NCI-H82 (cell line): ENCODE measurements at places on chromosomes 4 and X.

GRCh38 chr4:19879330-19879729, 372.4 kb upstream of the SLIT2 start:
- DNase-seq = no peak

DNA sequence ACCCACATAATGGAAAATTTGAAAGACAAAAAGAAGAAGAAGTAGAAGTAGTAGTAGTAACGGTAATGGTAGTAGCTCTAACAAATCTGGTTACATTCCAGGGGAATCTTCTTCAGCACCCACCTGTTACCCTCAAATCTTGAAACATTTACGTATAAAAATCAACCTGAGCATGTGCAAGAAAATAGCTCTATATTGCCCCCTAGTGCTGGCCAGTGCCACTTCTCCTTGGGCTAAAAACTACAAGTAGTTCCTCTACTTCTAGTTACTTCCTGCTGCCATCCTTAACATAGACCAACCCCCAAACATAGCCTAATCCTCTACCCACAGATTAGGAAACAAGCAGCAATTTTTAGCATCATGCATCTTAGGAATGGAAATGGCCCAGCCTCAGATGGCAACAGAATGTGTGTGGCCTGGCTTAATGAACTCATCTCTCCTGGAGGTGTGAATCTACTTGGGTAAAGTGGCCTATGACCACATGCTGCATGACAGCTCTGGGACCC, 3.1 kb downstream of the PDGFC start:
- DNase-seq = peak; percentile 78

GRCh38 chr4:42070463-42070862, 80.1 kb downstream of the SLC30A9 start:
- DNase-seq = peak; percentile 3

GRCh38 chrX:22249371-22249770, 23.3 kb upstream of the CBLL2 start:
- no peak for DNase-seq

- DNase-seq = peak; percentile 63
Observed at GRCh38 chr4:58502839-58503238, 1392.7 kb upstream of the IGFBP7 start.

DNA sequence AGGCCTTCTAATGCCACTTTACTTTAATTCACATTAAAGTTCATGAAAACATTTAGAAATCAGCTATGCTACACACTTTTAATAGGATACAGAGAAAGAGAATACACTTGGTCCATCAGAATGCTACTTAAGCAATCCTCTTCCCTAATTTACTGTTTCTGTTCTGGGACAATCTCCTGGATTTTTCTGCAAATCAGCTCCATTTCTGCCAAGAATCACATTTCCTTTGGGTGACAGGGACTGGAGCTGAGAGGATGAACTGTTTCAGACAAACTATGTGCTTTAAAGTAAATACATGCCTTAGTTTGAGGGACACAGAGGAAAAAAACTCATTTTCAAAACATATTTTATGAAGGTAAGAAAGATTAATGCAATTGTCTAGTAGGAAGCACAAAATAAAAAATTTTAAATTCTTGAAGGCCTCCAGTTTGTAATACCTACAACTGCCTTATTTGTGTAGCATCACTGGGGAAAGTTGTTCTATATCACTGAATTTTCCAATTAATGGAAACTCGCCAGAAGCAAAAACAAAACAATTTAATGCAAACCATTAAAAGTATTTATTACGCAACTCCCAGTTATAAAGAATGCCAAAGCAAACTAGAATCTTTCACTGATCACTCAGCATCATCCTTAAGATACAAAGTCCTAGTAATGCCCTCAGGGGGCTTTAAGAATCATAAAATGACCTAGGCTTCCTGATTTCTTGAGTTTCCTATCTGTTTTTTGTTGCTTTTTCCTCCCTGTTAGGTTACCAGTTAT, 36.3 kb downstream of the BCLAF3 start:
- no peak for DNase-seq

DNA sequence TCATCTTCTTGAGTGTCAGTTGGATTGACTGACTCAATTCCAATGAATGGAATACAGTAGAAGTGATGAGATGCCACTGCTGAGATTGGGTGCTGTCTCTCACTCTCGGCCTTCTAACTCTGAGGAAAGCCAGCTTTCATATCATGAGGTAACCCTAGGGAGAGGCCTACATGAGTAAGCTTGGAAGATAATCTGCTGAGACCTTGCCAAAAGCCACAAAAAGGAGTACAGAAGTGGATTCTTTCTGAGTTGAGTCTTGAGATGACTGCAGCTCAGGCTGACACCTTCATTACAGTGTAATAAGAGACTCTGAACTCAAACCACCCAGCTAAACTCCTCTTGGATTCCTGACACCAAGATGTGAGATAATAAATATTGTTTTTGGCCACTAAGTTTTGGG, 537.4 kb upstream of the MAGEB18 start:
- no peak for DNase-seq

DNA sequence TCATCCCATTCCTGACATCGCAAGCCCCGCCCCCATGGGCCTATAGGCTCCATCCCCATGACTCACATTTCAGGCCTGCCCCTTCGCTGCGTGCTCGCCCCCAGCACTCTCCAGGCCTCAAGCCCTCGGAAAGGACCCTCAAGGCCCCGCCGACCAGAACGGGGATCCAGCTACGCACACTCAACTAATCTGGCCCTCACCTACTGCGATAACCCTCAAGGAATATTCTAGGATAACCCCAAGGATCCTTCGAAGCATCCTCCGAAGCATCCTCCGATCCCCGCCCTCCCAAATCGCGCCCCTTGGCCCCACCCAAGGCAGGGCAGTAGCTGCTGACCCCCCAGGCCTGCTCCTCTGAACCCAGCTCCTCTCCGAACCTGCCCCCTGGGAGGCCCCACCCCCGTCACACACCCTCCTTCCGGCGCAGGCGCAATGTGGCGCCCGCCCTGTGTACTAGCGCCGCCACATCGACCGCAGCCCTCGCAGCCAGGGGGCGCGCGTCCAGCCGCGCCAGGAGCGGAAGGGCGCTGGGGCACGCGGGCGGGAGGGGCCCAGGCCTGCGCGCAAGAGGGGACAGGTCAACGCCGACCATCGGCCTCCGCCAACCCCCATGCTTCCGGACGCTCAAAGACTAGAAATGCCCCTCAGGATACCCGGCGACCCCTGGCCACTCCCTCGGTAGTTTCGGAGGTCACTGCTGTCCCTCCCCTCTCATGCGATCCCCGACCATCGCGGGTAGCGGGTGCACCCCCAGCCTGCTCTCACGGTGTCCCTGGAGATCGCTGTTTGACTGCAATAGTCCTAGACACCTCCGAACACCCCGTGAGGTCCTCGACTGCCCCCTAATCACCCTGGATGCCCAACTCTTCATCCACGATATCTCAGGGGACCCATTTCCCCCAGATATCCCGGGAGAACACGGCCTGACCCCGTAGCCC, 6.4 kb upstream of the MAGIX start:
- DNase-seq = peak; percentile 93

DNA sequence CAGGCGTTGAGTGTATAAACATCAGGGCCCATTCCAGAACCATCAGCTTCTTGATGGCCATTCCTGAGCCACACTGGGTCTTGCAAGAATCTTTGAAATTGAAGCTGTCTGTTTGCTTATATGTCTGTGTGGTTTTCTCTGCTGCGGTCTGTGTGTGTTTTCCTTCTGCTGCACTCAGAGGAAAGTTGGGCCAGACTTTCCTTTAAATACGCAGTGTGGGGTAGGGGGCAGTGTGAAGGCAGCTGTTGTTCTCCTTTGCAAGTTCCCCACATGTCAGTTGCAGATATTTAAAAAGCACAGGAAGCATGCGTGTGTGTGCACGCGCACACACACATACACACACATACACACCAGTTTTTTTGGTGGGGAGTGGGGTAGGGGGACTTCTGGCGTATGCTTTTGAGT, 32.1 kb downstream of the CCKAR start:
- no peak for DNase-seq

DNA sequence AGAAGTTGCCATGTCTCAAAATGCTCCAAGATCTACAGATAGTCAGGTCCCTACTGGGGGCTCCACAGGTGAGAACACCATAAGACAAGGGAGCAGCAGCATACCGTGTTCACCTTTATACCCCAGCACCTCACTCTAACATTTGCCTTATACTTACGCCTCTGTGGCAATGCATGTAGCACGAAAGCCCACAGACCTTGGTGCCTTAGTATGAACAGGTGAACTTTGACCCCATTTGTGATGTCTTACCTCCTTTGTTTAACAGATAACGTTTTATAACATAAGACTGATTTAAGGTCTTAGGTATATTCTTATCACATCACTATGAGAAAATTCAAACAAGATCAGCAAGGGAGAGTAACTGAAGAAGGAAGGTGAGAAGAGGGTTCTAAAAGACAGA, 128.8 kb downstream of the ARX start:
- no peak for DNase-seq

- peak; percentile 6 for DNase-seq
Observed at GRCh38 chr4:108492816-108493595, 127.4 kb upstream of the RPL34 start.

GRCh38 chrX:68754406-68754805, 74.4 kb upstream of the EFNB1 start:
- no peak for DNase-seq

- no peak for DNase-seq
Observed at GRCh38 chr4:177455561-177455970, 13.3 kb upstream of the AGA start.

DNA sequence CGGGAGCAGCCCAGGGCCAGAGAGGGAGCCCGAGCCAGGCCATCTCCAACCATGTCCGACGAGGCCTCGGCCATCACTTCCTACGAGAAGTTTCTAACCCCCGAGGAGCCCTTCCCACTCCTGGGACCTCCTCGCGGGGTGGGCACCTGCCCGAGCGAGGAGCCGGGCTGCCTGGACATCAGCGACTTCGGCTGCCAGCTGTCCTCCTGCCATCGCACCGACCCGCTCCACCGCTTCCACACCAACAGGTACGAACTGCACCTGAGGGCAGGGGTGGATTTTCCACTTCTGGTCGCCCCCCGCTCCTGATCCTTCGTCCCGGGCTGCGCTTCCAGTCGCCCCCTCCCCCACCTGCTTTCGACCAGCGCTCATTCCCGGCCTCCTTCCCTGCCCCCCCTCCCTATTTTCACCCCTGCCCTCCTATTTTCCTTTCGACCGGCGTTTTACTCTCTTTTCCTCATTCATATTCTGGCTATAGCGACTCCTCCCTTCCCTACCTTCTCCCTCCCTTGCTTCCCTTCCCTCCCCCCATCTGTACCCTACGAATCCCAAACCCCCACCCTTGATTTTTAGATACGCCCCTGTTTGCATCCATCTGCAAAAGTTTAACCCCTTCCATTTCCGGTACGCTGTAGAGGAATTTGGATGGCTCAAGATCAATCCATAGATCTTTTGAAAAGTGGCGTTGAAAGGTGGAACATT, 633 bp downstream of the FAM199X start:
- peak; percentile 33 for DNase-seq

DNA sequence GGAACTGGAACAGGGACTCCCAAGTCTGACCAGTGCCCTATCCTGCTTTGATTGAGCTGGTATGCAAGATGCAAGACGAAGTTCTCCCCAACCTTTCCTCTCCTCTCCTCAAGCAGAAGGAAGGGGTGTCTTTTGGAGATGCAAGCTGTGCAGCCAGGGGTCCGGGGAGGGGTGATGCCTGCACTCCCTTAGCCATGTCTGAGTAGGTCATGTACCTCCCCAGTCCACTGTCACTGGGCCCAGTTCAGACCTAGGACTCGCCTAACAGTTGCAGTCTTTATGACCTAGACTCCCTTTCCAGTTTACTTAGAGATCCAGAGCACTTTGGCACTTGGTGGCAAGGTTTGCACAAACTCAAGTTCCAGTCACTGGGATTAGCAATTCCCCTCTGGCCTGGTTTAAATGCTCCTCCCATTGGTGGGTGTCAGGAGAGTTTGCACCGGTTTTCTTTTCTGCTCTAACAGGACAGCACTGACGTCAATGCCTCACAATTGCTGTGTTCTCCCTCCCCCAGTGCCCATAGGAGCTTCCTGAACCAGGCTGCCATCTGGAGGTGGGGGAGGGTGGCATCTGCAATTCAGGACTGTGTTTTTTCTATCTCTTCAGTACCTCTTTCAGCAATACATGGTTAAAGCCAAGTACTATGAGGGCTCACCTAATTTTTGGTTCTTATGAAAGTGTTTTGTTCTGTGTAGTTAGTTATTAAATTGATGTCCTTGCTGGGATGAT, 782.2 kb downstream of the ARAP2 start:
- peak; percentile 59 for DNase-seq

- DNase-seq = no peak
Observed at GRCh38 chrX:110915111-110915510, 119.5 kb upstream of the CHRDL1 start.

DNA sequence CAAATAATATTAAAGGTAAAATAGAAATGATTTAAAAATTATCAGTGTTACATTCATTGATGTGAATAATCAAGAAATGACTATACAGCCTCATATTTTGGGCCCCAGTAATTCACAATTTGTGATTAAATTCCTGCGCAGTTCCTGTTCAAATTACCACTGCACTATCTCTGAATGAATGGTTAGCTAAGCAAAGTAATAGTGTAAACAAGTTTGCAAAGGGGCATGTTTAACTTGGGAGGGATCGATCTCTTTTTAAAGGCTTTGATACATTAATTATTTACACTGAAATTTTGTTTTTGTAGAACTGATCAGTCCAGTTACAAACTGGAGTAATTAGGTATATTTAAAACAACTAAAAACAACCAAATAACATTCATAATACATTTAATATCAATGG, 784.4 kb downstream of the RPA4 start:
- no peak for DNase-seq

DNA sequence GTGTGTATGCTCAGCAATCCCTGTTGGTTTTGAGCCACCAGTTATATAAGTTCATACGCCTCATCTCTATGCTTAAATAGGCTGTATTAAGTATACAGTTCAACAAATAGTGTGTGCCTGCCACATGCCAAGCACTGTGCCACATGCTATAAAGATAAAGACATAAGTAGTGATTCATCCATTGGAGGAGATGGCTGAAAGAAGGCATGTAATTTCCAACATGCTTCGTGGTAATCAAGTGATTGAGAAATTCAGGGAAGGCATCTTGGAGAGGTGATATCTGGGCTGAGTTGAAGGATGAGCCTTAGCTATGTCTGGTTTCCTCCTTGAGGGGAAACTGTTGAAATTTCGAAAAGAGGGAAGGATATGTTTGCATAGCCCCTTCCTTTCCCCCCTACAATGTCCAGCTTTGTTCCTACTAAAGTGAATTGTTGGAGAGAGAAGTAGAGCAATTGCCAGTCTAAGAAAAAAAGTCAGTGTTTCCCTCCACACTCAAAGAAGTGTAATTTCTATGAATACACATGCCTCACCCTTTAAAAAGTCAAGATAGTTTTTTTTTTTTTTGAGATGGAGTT, 96.5 kb downstream of the ARHGAP10 start:
- no peak for DNase-seq

GRCh38 chrX:97200454-97200853, 316.7 kb downstream of the RPA4 start:
- peak; percentile 58 for DNase-seq

DNA sequence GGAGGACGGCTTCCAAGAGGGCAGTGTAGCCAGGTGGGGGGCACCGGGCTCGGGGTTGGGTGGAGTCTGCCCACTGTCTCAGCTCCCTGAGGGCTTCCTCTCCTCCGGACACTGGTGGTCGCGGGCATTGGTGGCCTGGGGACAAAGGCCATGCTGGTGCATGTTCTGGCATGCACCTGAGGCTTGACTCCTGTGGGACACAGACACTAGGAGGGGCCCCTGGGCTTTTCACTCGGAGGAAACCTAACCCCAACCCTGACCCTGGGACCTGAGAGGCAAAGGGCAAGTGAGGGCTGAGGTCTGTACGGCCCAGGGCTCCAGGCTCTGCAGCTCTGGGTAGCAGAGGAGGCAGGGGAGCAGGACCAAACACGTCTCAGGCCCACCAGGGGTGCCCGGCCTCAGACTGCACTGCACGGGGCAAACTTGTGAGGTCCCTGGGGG, 22.3 kb upstream of the FGFR3 start:
- DNase-seq = no peak

GRCh38 chr4:79747252-79747651, 325.8 kb downstream of the ANTXR2 start:
- no peak for DNase-seq
